ENCODE measurements at places on chromosomes 2 and 18.

GRCh38 chr2:175478096-175478768 is 296.7 kb upstream of the ATP5MC3 start:
- no peak for DNase-seq

DNA sequence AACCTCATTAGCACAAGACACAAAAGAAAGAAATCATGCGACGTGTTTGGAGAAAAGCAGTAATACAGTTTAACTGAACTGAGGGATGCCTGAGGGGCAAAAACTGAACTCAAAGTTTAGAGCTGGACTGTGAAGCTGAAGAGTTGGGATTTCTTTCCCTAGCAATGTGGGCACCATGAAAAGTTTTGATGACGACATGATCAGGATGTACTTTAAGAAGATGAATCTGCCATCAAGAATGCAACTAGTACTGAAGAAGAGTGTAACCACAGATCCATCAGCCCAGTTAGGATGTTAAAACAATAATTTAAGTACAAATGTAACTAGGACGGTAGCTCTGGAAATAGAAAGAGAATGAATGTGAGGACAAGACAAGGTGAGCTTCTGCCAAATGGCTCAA is 196.2 kb downstream of the VWC2L start:
- DNase-seq: no peak

DNA sequence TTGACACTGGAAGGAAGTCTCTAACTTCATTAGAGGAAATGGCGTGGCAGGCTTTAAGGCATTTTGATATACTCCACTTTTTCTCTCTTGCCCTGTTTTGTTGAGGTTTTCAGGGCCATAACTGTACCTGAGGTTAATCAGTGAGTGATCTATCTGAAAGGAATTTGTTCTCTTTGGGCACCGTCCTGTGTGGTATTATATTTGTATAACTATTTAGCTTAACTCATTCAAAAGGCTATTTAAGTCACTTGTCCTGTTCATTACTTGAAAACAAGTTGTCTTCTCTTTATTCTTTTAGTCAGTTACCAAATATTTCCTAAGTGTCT is 180.4 kb downstream of the NEDD4L start:
- DNase-seq: no peak

GRCh38 chr18:12278215-12278671 is 24.1 kb downstream of the CIDEA start:
- no peak for DNase-seq

DNA sequence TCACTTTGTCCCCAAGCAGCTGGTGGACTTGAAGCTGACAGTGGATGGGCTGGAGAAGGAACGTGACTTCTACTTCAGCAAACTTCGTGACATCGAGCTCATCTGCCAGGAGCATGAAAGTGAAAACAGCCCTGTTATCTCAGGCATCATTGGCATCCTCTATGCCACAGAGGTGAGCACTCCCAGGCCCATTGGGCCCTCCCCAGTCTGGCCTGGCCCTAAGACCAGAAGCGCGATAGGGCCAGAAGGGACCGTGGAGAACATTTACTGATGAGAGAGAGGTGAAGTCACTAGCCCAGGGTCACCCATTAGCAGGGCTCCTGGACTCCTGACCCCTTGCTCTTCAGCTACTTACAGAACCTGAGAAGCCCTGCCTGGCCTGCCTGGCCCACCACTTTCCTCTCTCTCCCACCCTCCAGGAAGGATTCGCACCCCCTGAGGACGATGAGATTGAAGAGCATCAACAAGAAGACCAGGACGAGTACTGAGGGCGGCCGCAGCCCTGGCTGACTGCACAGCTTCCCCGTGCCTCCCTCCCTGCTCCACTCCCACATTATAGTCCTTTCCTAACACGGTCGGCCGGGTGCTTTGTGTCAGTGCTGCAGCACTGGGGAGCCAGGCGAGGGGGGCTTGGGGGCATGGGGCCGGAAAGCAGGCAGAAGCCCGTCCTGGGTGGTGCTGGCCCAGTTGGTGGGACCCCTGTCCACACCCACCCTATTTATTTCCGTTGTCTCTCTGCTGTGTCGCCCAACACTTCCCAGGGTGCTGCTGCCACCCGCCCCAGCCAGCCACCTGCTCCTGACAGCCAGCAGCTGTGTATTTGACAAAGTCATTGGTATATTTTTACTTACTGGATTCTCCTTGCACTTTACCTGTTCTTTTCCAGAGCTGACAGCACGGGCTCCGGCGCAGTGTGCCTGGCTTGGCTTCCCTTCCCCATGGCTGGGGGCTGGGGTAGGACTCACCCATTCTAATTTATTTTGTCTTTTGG is 6.6 kb upstream of the TMEM214 start:
- no peak for DNase-seq

DNA sequence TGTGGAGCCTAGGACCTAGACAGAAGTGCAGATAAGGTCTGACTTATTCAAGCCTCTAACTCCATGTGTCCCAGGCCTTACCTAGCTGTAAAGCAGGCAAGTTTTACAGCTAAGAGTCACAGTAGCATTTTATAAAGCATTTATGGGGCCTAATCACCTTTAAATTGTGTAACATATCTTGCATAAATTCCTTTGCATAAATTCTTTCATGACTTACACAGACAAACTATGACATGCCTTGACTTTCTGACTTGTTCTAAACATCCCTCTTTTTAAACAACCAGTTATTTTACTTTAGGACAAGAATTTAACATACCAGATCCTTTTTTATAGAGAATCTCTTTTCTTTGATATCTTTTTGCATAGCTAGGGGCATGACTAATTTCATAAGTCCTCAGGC is 1257.8 kb upstream of the NRXN1 start:
- no peak for DNase-seq

DNA sequence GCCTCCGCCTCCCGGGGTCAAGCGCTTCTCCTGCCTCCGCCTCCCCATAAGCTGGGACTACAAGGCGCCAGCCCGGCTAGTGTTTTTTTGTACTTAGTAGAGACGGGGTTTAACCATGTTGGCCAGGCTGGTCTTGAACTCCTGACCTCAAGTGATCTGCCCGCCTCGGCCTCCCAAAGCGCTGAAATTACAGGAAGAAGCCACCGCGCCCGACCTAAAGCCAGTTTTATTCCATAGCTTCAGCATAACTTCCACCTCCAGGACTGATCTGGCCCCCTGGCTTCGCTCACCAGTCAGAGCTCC is 783 bp upstream of the TXNL4A start:
- DNase-seq: no peak

DNA sequence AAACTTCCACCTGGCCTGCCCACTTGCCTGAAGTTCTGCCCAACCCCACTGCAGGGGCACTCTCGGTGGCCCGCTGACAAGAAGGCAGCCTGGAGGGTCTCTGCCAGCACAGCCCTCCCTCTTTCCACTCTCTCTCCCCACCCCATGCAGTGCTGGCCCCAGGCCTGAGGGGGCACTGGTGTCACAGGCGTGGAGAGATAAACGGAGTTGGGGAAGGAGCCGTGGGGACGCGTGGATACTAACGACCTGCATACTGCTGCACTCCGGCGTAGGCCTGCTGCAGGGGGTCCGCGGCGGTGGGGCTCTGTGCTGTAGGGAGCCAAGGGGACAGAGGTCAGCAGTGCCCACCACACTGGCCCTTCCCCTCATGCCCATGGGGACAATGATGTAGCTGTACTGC is 299.3 kb downstream of the CELF4 start:
- no peak for DNase-seq

DNA sequence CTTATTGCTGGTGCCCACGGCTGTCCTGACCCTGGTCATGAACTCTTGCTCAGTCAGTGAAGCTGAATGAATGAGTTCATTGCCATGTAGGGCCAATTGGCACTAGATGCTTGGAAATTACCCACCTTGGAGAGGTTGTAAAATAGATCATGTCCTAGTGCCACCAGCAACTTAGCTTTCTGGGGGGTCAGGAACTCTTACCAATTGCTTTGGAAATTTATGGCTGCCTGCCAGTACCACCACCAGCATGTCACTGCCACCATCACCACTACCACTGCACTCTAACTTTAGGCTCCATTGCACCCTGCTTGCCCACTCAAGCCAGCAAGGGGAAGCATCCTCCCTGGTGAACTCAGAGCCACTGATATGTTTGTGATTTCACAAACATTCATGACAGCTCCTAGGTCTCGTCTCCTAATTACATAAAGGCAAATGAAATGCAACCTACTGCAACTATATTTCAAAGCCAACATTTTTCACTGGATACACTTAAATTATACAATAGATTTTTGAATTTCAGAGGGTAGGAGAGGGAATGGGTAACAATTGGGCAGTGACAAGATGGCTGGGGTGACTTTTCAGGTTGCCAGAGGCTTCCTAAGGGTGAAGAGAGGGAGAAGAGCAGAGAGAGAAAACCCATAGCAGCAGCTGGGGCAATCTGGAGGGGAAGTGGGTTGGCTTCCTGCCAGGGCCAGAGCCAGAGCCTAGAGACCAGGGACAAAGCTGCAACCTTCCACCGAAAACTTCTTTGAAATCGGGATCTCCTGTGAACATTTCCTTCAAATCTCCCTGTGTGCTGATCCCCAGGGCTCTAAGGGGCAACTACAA is 3.5 kb upstream of the EMILIN1 start:
- DNase-seq: peak; percentile 65

DNA sequence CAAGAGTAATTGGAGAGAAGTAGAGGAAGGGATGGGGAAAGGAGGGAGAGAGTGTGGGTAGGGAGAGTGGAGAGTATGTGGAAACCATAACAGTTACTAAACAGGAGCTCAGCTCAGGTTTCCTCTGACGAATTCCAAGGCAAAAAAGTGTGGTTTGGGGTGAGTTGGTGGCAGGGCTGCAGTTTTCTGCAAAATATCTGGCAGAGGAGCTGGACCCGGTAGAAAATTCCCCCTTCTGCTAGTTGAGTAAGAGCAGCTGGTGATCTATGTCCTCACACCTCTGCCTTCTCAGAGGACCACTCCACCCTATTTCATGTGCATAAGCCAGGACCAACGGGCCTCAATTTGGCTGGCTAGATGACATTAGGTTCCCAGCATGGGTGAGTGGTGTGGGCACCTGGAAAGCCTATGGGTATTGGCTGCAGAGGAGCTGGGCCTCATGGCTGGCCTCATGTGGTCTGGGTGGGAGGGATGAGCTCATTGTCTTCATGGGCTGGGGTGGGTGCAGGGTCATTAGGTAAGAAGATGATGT is 13.2 kb downstream of the NRP2 start:
- DNase-seq: peak; percentile 88

DNA sequence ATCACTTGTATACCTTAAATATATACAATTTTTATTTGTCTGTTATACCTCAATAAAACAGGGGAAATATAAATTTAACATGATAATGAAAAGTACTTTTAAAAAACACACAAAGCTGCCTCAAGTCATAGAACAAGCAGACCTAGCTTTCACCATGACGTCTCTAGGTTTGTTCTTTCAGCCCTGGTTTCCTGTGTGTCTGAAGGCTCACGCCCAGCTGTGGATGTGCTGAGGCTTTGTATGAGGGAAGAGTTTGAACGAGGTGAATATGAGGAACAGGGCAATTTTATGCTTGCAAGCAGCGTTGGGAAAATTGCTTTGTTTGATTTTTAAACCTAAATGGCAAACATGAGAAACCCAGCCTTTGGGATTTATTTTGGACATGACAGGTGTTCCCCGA is 15.3 kb downstream of the SH3RF3 start:
- DNase-seq: no peak

DNA sequence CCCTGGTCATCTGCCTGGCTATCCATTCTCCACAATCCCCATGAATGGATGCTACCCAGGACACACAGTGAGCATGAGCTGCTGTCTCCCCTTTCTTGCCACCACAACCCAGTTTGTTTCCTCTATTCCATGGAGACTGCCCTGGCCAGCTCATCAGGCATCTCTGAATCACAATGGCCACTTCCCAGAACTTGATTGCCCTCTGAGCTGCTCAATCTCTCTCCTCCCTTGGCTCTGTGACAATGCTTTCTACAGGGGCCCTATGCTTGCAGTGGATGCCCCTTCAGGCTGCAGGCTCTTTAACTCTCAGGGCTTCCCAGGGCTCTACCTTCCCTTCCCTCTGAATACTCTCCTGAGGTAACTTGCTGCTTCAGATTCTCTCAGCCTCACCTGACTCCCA is 14.4 kb upstream of the SLC4A5 start:
- no peak for DNase-seq

- DNase-seq: no peak
These were observed 46.7 kb downstream of the MARCO start for GRCh38 chr2:118988706-118989105.

DNA sequence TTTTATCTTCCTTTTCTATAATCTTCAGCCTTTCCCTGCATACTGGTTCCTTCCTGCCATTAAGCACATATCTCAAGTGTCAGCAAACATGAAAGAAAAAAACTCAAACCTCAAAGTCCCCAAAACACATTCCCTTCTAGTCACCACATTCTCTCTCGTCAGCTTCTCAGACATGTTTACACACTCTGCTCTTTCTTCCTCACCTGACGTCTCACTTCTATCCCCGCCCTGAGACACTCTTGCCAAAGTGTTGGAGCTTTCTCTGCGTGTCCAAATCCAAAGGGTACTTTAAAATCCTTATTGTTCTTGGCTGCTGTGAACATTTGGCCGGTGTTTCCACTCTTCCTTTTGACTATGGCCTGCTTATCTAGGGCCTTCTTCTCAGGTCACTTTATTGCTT is 47.9 kb downstream of the SOX11 start:
- DNase-seq: no peak

DNA sequence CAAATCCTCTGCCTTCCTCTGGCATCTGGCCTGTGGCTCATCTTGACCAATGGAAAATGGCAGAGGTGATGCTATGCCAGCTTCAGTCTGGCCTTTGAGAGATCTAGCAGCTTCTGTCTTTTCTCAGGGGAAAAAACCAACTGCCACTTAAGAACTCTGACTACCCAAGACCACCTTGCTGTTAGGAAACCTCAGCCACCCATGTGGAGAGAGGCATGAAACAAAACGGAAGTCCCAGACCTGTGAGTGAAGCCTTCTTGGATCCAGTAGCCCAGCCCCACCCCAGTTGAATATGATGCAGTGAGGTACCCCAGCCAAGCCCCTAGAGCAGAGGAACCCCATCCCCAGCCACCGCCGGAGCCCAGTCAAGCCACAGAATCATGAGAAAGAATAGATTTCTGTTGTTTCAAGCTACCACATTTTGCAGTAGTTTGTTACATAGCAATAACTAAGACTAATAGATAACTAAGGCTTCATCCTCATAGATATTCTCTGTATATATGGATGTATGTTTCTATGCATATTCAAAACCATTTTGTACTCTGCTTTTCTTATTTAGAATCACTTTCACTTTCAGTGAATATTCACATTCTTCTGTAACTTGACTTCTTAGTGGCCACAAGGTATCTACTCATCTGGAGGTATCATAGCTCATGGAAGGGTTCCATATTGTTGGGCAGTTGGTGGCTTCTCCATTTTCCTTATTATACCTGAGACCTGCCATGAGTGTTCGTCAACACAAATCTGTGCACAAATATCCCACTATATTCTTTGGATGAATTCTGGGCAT is 142.1 kb downstream of the FBXO15 start:
- DNase-seq: no peak

- no peak for DNase-seq
These were observed 2.7 kb downstream of the OTX1 start for GRCh38 chr2:63053081-63053888.

- no peak for DNase-seq
These were observed 420.3 kb downstream of the SOCS6 start for GRCh38 chr18:70709144-70709543.

GRCh38 chr2:207477896-207478295 is 51.9 kb upstream of the CREB1 start:
- no peak for DNase-seq
